ENCODE measurements at places on chromosomes 4 and X.

GRCh38 chr4:153151535-153152455 lies 52.4 kb upstream of the TRIM2 start:
- DNase-seq: peak; percentile 87

GRCh38 chr4:155929833-155930232 lies 23.8 kb downstream of the CTSO start:
- peak; percentile 18 for DNase-seq

- no peak for DNase-seq
Observed at GRCh38 chrX:134732152-134732551, 73.9 kb upstream of the PLAC1 start.

DNA sequence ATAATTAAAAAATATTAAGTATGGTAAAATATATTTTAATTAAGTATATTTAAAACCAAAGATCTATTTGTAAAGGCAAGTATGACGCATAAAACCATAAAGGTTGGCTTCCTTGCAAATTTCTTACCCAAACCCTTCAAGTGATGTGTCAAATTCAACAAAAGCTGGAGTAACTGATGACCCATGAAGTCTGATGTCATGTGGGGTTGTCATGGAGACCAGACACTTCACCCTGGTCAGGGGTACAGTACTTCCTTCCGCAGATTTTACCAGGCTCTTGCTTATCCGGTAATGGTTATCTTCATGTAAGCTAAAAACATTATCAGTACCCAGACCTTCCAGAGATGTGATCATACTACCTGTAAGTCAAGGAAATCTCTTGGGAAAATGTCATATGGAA lies 170.1 kb downstream of the WDFY3 start:
- DNase-seq: no peak

DNA sequence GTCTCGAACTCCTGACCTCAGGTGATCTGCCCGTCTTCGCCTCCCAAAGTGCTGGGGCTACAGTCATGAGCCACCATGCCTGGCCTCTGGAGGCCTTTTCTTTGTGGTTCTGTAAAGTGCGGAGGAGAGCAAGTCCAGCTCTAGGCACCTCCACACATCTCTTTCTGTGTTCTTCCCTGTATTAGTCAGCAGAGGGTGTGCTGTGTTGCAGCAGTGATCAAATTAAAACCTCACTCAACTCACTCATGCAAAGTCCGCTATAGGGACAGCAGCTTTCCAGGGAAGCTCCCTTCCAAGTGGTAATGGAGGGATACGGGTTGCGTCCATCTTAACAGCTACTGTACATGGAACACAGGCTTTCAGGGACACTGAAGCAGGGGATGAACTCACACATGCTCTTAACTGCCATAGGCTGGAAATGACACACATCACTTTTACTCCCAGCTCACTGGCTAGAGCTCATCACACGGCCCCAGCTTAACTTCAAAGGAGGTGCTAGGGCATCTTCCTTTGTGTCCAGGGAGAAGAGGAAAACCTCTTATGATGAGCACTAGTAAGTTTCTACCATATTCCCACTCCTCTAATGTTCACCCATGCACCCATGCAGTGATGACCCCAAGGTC lies 36.0 kb upstream of the CCNG2 start:
- DNase-seq: no peak

- DNase-seq: no peak
Observed at GRCh38 chrX:30992381-30992904, 79.4 kb downstream of the FTHL17 start.

GRCh38 chr4:88752076-88752463 lies 54.4 kb upstream of the NAP1L5 start:
- no peak for DNase-seq

GRCh38 chr4:122772311-122772710 lies 39.8 kb downstream of the BBS12 start:
- DNase-seq: peak; percentile 78

DNA sequence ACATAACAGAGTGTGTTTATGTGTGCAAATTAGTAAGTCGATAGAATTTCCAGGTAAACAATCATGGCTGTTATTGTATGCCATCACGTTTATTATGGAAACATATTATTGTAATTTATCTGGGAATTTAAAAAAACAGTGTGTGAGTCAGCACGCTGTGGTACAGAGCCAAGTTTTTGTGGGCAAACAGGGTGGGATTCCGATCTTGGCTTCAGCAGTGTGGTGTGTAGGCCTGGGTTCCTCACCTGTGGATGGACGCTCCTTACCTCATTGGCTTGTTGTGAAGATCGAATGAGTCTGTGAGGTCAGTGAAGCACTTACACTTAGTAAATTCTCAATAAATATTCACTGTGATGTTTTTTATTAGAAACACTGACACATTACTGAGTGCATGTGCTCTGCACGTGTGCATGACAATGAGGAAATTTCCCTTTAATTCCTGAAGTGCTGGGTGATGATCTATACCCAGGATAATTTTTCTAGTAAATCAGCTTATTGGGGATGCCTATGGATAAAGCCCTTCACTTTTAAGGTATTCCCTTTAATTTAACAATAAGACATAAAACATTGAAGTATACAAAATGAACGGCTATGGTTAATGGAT lies 36.4 kb downstream of the SLIT2 start:
- no peak for DNase-seq

DNA sequence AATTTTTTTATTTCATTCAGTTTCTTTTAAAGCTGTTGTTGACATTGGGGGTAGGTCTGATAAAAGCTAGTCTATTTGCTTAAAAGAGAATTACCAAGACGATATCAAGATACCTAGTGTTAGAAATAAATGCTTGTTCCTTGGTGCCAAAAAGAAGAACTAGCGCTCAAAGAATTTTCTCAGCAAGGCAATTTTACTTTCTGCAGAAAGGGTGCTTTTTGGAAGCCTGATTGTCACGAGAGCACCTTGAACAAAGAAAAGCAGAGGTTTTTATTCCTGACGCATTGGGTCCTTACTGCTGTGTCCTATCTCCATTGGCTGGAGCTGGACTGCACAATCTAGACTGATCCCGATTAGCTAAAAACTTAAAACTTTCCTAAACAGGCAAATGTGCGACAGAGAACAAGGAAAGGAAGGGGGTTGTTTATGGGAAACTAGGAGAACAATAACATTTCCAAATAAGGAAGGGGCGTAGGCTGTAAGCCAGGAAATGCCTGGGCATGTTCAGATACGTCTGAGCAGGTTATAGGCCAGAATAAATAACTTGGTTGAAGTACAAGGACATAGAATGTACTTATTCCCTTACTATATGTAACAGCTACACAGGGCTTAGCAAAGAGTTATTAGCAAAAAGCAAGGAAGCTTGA lies 50.3 kb upstream of the STPG2 start:
- no peak for DNase-seq

- DNase-seq: no peak
Observed at GRCh38 chr4:67014592-67014991, 530.7 kb downstream of the CENPC start.

- DNase-seq: peak; percentile 49
Observed at GRCh38 chr4:173288296-173288695, 45.9 kb downstream of the HMGB2 start.

- peak; percentile 77 for DNase-seq
Observed at GRCh38 chr4:89101256-89102161, 9.8 kb upstream of the TIGD2 start.

- DNase-seq: no peak
Observed at GRCh38 chr4:139849219-139849618, 183.6 kb downstream of the MGST2 start.

- no peak for DNase-seq
Observed at GRCh38 chr4:159006202-159006601, 96.7 kb upstream of the RAPGEF2 start.

- no peak for DNase-seq
Observed at GRCh38 chr4:119526786-119527550, 101.6 kb downstream of the PDE5A start.

DNA sequence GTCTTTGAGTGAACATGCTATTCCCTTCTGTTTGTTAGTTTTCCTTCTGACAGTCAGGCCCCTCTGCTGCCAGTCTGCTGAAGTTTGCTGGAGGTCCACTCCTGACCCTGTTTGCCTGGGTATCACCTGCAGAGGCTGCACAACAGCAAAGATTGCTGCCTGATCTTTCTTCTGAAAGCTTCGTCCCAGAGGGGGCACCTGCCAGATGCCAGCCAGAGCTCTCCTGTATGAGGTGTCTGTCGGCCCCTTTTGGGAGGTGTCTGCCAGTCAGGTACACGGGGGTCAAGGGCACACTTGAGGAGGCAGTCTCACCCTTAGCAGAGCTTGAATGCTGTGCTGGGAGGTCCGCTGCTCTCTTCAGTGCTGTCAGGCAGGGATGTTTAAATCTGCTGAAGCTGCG lies 456.9 kb upstream of the HTR2C start:
- no peak for DNase-seq
